Effector memory CD4-positive, alpha-beta T cell (primary cell): ENCODE measurements at places on chromosomes 2 and 18.

- no peak for DNase-seq
Measured at GRCh38 chr2:177161741-177162460, 50.7 kb upstream of the HNRNPA3 start.

GRCh38 chr2:24611631-24612030 is 120.6 kb downstream of the NCOA1 start:
- no peak for DNase-seq

DNA sequence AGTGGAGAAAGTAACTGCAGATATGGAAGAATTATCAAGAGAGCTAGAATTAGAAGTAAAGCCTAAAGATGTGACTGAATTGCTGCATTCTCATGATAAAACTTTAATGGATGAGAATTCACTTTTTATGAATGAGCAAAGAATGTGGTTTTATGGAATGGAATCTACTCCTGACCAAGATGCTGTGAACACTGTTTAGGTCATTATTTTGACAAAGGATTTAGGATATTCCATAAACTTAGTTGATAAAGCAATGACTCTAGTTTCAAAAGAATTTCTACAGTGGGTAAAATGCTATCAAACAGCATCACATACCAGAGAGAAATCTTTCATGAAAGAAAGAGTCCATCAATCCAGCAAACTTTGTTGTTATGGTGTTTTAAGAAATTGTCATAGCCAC is 1317.7 kb upstream of the ACVR2A start:
- DNase-seq: no peak

DNA sequence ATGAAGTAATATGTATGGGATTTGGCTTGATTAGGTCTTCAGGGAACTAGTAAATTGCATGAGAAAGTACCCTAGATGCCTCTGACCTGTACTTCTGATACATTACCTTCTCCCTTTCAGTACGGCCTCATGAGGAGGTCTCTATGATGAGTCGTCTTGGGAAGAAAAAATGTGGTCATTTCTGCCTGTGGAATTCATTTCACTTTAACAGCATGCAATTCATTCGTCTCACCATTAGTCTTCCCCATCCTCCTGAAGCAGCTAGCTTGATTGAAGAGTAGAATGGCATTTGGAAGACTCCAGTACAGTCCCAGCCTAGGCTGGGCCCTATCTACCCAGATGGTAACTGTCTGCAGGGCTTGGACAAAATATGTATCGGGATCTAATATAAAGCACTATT is 52.2 kb downstream of the TMX3 start:
- DNase-seq: no peak

DNA sequence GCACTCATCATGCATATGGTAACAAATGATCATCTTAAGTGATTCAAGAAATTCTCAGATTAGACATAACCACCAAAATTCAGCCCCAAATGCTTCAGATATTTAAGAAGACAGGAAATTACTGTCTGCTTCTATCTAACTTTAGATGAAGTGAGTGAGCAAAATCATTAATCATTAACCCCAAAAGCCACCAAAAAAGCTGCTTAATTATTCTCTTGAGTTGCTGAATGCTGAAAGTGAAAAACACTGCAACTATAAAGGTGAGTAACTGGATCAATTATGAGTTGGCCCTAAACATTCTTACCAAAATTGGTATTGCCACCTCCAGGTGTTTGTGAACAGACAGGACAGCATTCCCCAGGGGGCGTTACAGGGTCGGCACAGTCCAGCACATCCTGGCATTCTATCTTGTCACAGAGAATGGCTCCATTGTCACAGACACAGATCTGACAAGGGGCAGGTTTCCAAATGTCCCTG is 69.6 kb downstream of the COL5A2 start:
- no peak for DNase-seq

GRCh38 chr2:229401171-229401865 is 130.2 kb upstream of the PID1 start:
- no peak for DNase-seq

DNA sequence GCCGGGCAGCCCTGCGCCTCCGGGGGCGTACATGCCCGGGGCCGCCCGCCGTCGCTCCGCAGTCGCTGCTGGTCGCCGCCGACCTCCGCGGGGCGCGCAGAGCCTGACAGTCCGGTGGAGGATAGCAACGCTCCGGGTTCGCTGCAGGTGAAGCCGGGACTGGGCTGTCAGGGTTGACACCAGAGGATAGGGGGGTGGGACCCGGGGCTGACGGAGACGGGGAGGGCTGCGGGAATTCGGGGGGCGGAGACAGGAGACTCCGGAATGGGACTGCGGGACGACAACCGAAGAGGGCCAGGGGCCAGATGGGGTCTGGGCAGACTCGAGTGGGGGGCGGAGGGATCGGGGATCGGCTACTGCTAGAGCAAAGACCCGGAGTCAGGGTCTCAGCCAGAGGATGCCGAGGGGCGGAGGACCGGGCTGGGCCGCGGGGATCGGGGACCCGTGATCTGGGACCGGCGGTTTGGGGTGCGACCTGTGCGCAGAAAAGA is 403 bp downstream of the TMEM127 start:
- DNase-seq: peak; percentile 22

DNA sequence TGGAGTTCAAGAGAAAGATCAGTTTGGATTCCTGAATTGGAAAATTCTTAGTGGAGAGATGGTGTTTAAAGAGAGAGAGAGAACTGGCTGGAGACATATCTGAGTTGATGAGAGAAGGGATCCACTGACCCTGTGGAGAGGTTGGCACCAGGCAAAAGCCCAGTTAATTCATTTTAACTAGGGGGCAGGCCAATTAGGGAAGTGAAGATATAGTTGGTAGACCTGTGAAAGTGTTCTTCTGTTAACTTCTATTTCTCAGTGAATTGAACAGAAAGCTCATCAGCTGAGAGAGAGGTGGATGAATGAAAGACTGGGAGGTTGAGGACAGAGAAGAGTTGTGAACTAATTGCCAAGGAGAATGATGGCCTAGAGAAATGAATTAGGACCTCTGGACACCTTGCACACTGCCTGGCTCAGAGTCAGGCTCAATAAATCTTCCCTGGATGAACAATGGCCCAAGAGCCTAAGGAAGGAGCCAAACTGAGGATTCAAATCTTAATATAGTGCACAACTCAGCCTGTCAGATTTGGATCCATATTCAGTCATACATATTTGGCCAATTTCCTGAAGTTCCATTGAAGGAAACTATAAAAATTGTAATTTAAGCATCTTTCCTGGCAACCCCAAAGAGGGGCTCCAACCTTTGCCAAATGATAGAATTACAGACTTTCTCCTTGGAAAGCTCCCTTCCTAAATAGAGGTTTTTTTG is 82.2 kb upstream of the RMDN2 start:
- DNase-seq: no peak

DNA sequence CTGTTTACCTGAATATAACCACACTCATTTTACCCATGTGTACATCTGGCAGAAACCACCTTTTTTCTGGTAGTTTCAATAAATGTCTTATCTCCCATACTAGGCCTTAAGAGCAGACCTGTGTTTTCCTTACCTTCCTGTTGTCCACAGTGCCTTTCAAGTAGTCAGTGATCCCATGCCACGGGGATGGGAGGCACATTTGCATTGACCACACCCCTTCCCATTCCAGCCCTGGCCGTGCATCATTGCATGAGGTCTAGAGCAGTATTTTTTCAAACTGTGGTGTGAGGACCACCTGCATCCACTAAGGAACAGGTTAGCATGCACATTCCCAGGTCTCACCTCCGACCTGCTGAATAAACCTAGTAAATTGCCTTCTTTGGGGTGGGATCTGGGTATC is 165.2 kb upstream of the FOSL2 start:
- no peak for DNase-seq

GRCh38 chr18:55550471-55550870 is 37.5 kb downstream of the TCF4 start:
- no peak for DNase-seq

- DNase-seq: no peak
Measured at GRCh38 chr2:71834796-71835195, 312.9 kb downstream of the CYP26B1 start.

DNA sequence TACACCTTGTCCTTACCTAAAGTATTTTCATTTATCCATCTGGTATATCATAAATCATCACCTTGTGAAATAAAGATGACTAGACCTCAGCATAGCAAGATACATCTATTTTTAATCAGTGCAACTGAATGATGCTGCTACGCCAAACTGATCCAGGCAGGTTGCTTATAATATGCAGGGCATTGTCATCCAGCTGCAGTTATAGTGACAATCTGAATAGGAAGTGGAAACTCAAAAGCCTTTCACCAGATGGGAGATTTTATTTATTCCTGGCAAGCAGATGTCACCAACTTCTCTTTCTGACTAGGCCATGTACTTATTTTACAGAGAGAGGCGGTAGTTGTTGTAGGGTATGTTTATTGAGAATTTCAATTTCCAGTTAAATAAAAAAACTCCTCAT is 747.3 kb downstream of the ADCYAP1 start:
- DNase-seq: no peak

- DNase-seq: no peak
Measured at GRCh38 chr2:241885946-241886643, 16.6 kb downstream of the RTP5 start.

- DNase-seq: no peak
Measured at GRCh38 chr2:211652327-211652726, 886.3 kb downstream of the ERBB4 start.

GRCh38 chr2:173456960-173457359 is 102.3 kb downstream of the CDCA7 start:
- no peak for DNase-seq

DNA sequence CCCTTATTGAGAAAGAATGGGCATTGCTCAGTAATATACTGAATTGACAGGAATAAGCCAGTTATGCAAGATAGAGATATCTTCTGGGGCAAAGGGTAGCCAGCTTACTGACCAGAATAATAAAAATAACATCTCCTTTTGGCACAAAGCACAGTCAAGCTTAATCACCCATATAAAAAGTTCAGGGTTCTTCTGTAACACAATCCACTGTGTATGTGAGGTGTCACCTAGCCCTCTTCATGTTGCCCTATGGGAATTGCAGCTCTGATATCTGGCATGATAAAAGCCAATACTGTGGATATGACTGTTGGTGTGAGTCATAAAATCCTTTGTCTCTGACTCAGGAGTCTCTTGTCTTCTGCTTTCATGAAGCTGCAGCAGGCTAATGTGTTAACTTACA is 90.8 kb downstream of the DSEL start:
- no peak for DNase-seq

DNA sequence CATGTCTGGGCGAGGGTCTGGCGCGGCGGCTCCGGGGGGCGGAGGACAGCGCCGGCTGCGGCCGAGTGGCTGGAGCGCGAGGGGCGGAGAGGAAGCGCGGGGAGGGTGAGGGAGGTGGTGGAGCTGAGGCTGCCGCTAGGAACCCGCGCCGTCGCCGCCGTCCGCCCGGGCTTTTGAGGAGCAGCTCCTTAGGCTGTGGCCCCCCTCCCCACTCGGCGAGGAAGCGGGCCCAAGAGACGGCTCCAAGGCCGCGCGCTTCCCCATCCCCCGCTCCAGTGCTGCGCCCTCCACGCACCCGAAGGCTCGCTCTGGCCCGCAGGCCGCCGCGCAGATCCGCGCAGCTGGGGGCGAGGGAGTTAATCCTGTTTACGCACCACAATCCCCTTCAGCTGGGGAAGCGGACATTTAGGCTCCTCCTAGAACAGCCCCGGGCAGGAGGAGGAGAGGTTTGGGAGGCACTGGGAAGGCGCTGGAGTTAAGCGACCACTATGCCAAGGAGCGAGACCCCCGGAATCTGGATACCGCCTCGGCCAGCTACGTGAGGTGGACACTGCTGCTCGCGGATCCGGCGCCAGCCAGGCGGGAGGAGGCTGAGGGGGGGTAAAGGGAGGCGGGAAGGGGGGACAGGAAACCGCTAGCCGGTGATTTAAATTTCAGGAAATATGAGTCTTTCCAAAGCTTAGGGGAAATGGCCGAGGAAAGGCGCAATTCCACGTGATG is at the start of gene CNRIP1:
Gene CNRIP1 (minus strand): TSS at position 552 of the 720 bp plus-strand sequence. CDS start 549 bp downstream, at position 3.
- no peak for DNase-seq

GRCh38 chr2:64876137-64876647 is 113.0 kb upstream of the SLC1A4 start:
- DNase-seq: no peak

DNA sequence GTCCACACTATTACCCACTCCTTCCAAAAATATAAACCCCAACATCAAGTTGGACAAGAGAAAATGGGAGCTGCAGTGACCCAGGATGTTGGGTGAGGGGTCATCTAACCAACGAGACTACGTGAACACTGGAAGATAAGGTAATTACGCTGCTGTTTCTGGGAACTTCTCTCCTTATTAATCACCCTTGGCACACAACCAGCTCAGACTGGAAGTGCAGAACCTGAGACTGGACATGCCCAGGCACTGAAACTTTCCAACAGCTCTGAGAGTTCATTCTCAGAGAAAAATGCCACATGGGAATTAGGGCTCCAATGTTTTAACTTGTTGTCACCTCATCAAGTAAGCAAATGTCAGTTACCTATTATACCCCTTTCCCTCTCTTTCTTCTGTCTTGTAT is 135.3 kb downstream of the CCDC148 start:
- no peak for DNase-seq

DNA sequence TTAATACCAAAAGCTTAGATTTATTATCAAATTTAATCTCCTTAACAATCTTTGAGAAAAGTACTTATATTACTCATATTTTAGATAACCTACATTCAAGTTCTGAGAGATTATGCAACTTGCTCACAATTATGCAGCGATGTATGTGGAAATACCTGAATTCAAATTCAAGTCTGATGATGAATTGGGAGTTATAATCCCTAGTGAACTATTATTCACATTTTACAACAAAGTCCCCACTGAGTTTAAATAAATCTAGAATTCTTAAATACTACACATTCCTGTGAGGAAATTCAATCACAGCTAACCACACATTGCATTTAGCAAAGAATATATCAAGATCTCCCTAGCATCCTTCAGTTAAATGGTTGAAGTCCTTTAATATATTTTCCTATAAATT is 278.4 kb downstream of the NOL4 start:
- DNase-seq: no peak

- peak; percentile 2 for DNase-seq
Measured at GRCh38 chr2:128178650-128179460, 87.9 kb downstream of the UGGT1 start.

- DNase-seq: no peak
Measured at GRCh38 chr2:151976945-151977353, 121.9 kb downstream of the CACNB4 start.

- DNase-seq: no peak
Measured at GRCh38 chr2:138779781-138780445, at the start of gene NXPH2. Gene NXPH2 (minus strand): TSS chr2:138780390. CDS start chr2:138780241, 149 bp downstream.

GRCh38 chr2:129735576-129735975 is 243.9 kb upstream of the RAB6C start:
- no peak for DNase-seq

GRCh38 chr18:48838921-48839818 is 111.6 kb downstream of the SMAD7 start:
- DNase-seq: no peak

GRCh38 chr2:148651972-148652371 is 7.4 kb downstream of the EPC2 start:
- no peak for DNase-seq

DNA sequence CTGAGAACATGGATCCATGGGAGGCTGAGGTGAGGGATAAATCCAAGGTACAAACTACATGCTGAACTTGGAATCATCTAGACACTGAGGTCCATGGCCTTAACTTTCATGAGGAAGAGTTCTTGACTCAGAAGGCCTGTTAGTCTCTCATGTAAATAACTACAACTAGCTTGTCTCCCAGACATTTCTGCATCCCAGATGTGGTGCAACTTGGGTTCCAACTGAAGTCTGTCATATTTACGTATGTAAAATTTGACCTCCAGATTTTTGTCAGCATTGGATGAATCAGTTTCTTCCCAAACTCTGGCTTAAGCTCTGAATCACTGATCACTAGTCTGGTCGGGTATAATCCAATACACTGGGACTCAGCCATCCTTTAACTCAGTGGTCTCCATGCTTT is 306.9 kb downstream of the PDE11A start:
- no peak for DNase-seq

GRCh38 chr18:24910221-24910620 is 441.7 kb downstream of the ZNF521 start:
- no peak for DNase-seq
